Fibroblast of skin of scalp (primary cell): ENCODE measurements at places on chromosomes 5 and 9.

- no peak for DNase-seq
Observed at GRCh38 chr9:84492366-84493159, 152.0 kb upstream of the SLC28A3 start.

DNA sequence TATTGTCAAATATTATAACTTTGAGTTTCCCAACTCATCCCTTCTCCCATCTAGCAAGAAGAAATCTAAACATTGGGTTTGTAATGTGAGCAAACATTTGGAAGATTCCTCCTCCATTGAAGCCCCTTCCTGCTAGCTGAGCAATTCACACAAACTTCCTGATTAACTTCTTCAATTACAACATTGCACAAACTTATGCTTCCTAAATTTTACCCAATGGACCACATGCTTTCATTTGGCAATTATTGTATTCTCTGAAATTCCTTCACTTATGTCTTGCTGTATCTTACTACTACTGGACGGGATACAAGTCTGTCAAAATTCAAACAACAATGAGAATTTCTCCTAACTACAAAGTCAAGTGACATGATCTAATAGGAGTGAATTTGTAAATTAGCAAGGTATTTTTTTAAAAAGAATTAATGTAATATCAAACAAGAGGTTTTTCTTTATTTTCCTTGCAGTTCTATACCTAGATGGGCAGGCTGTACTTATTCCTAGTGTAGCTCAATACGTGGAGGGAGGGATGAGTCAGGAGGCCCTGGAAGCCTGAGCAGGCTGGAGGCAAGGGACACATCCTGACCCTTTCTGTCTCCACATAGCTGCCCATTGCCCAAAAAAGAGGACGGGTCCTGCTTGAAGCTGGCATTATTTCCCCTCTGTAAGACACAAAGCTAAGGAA lies 11.8 kb upstream of the IFNW1 start:
- peak; percentile 7 for DNase-seq

DNA sequence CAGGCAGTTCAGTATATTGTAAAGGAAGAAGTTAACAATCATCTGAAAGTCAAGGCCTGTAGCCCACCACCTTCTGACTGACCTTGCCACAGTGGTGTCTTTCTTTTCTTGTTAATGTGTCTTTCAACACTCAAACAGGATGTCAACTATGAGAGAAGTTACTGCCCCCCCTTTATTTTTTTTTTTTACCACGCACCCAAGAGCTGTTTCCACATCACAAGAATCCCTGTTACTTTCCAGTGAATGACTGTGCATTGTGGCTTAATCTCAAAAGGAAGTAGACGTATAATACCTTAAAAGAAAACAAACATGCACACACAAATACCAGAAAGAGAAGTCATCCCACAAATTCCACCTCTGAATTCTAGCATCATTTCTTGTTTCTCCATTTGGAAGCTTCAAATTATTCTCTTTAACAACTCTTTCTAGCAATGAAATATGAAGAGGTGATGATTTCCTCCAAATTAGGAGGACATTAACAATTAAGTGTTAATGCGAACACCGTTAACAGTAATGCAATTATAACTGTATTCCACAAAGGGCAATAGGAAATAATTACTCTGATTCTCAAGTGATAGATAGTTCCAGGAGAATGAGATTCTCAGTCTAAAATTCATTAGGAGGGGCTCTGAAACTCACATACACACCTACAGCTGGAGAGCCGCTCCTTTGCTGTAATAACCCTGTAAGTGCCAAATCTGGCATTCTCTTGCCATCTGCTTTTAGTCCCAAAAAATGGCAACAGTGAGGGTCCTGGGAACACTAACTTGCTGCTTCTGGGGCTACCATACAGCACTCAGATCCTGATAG lies 201.0 kb downstream of the EFNA5 start:
- DNase-seq: peak; percentile 65

DNA sequence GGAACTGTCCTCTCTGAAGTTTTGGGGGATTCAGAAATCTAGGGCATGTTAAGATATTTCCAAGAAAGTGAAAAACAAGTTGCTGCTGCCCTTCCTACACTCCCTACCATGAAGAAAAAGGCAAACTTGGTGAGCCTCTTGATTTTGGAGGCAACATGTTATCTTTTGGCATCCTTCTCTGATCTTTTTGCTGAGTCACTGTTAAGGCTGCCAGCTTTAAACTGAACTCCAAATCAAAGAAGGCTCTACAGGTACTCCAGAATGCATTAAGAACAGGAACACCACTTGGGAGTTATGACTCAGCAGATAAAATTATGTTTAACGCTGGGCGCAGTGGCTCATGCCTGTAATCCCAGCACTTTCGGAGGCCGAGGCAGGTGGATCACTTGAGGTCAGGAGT lies 24.0 kb downstream of the PCDHB15 start:
- DNase-seq: no peak

GRCh38 chr9:137881591-137882505 lies 4.3 kb downstream of the CACNA1B start:
- no peak for DNase-seq

DNA sequence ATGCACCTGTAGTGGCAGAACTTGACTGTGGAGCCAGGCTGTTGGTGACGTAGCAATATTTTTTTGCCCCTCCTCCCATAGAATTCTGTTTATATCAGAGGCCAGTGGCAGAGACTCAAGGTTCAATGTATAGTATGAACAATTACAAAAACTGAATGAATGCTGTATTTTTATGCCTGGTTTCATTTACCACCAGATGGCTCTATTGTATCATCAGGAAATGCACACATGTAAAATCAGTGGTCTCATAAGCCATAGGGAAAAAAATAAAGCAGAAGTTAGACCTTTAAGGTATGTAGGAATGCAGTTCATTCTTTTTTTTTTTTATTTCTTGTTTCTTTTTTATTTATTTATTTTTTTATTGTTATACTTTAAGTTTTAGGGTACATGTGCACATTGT lies 43.6 kb downstream of the CCDC192 start:
- peak; percentile 54 for DNase-seq

- no peak for DNase-seq
Observed at GRCh38 chr9:92312887-92313623, 12.1 kb downstream of the NOL8 start.

DNA sequence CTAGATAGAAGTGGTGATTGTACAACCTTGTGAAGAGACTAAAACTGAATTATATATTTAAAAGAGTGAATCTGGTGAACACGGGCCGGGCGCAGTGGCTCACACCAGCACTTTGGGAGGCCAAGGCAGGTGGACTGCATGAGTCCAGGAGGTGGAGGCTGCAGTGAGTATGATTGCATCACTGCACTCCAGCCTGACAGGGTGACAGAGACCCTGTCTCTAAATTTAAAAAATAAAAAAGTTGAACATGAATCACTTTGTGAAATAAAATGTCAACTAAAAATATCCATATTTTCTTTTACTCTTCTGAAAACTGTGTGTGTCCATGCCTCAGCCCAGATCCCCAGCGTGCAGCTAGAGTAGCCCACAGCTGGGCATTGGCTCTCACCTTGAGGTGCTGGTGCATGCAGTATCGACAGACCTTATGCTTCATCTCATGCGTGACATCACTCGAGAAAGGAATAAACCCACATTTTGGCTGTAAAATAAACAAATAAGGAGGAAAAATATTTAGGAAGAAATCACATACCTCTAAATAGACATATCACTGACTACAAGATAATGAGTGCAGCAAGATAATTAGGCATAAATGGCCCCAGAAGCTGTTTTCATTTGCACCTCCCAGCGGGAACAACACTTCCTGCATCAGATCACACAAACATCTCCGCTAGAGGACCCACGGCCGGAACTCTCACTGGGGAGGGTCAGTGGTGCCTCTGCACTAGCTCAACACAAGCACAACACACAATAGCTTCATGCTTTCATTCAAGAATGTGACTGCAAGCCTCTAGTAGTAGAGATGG lies 22.1 kb downstream of the IPPK start:
- DNase-seq: no peak

DNA sequence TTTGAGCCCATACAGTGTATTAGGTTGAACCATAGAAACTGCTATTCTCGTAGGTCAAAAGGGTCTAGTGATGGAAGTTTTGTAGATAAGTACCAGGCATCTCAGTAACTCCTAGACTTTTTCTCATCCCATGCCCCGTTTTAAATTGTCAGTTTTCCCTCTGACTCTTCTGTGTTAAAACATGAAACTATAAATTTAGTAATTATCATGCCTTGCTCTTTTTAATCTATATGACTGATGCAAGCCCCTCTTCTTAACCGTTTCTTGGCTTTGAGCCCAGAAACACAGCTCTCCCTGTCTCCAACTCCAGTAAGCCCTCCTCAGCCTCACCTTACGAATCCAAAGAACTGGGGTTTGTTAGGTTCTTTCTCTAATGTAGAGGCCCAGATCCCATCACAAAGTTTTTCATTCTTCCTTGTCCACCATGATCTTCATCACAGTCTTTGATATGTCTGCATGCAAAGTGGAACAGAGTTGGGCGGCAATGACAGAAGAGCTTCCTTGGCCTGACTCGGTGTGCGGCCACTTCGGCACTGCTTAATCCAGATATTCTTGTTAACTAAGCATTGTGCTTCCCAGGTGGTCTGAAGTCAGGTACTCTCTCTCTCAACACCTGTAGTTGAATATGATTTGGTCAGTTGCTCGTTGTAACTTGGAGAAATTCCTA lies 21.1 kb downstream of the RGMB start:
- no peak for DNase-seq

- peak; percentile 71 for DNase-seq
Observed at GRCh38 chr9:76658510-76659231, 105.6 kb upstream of the PCA3 start.

- DNase-seq: peak; percentile 81
Observed at GRCh38 chr9:70255486-70255885, 3.3 kb upstream of the SMC5 start.

DNA sequence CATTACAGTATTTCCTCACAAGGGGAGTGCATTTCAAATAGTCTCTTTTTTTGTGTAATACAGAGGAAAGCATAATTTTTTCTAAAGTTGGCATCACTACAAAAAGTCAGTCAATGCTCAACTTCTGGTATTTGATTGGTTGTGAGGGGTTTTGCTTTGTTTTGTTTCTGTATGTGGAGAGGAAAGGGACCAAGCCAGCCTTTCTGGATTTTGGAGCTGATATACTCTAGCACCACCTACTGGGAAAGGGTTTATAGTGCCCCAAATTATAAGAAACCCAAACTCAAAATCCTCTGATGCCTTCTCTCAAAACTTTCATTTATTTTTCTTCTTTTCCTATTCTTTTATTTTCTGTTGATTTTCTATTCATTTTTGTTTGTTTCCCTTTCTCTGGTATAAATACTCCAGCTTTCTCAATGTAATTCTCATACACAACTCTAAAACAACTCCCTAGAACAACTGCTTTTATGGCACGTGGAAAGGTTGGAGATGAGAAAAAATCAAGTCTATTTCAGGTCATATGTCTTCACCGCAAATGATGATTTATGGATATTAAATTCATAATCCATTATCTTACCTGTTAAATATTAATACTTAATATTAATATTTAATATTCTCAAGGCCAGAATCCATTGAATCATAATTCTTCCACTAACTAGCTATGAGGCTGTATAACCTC lies 69.5 kb upstream of the ANXA1 start:
- peak; percentile 61 for DNase-seq

DNA sequence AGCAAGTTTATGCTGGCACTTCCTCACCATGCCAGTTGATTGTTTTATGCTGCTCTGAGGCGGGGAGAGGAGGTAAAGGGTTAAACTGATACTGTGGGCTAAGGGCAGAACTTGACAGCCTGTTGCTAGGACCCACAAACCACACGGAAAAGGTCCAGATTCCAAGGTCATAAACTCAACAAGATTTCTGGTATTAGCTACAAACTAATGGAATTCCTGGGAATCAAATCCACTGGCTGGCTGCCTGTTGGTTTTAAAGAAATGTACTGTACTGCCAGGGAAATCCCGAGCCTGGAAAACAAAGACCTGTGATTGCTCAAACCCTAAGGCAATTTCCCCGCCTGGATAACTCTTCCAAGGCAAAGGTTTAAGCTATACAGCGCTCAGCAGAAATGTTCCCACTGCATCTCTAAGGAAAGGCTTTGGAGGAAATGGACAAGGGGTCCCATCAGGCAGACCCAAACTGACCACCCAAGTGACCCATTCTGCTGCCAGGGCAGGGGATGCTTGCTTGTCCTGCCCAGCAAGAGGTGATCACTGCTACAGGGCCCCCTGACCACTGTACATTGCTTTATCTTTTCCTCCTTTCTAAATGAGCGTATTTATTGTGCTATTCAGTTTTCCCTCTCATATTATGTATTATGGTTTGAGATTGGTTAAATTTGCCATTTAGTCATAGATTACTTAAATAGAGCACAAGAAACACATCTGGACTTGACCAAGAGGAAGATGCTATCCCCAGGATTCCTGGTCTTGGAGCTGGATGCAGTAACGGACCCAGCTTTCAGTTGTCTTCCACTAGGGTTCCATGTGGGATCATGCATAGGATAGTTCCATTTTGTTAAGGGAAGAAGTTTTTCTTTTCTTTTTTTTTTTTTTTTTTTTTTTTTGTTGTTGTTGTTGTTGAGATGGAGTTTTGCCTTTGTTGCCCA lies 124.3 kb downstream of the SUSD1 start:
- peak; percentile 98 for DNase-seq

GRCh38 chr5:142966121-142966420 lies 195.9 kb downstream of the ARHGAP26 start:
- no peak for DNase-seq

DNA sequence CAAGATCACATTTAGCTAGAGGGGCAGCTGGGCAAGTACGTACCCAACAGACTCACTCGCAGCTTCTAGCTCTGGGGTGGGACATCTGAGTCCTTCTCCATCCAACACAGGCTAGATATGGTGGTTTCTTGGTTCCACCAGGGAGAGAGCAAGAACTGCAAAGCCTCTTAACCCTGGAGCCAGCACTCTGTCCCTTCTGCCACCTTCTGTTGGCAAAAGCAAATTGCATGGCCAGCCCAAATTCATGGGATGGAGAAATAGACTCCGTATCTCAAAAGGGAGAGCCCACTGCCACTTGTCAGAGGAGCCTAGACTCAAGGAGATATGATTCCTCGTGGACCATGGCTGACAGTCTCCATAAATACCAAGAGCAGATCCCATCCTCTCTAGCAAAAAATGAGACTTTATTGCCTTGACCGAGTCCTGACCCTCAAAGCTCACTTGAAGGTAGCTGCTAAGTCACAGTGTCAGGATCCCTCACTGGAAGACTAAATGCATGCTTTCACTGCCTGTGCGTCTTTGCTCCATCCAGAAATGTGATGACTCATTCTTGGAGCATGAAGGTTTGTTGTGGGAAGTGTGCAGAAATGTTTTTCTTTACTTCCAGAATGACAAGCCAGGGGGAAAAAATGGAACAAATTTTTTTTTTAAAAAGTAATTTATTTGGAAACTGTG lies 28.8 kb upstream of the ROR2 start:
- peak; percentile 91 for DNase-seq

DNA sequence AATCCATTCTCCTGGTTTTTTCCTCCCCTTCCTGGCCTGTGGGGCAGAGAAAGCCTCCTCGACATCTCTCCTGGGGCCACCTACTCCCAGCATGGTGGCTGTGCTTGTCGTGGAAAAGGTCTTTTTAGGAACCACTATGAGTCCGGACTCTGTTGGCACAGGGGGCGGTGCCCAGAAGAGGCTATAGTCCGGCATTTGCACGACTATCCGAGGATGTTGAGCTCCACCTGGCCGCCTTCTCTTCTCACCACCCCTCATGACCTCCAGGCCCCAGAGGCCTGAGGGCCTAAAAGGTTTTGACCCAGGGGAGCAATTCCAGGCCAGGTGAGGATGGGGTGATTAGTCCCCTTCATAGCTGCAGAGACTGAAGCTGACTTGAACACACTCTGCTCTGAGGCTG lies 14.1 kb downstream of the CSF2 start:
- no peak for DNase-seq

- DNase-seq: no peak
Observed at GRCh38 chr5:178532236-178532635, 58.0 kb downstream of the COL23A1 start.

- DNase-seq: peak; percentile 35
Observed at GRCh38 chr5:34669931-34670516, 13.9 kb downstream of the RAI14 start.

- peak; percentile 71 for DNase-seq
Observed at GRCh38 chr9:128553728-128554127, 1.3 kb downstream of the SPTAN1 start.
